ENCODE measurements at places on chromosomes 2 and 18.

GRCh38 chr2:88680266-88680902 is 11.1 kb upstream of the RPIA start:
- DNase-seq, result no peak

DNA sequence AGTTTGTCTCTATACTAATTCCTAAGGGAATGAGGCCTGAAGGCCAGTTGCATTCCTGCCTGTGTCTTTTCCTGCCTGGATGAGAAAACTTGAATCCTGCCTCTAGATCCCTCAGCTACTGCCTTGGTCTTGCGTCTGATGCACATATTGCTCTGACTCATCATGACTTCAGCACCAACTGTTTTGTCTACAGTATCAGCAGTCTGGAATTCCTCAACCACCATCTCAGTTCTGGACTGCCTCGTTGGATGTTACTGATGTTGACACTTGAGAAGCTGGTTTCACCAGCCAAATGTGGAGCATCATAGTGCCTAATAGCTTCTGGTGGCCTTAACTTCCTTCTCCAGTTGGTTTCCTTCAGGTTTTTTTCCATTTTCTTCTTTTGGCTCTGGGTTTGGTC is 211.0 kb downstream of the CTNNA2 start:
- no peak for DNase-seq

- DNase-seq, result no peak
Measured at GRCh38 chr2:99836690-99837605, 305.4 kb downstream of the AFF3 start.

- DNase-seq, result no peak
Measured at GRCh38 chr2:184769686-184770085, 171.4 kb downstream of the ZNF804A start.

GRCh38 chr2:234770031-234770506 is 181.7 kb upstream of the SH3BP4 start:
- DNase-seq, result peak; percentile 76
